CD4-positive, alpha-beta T cell treated with Interleukin-21 for 1 hour (primary cell): ENCODE measurements at places on chromosomes 12 and 14.

- no peak for DNase-seq
Observed at GRCh38 chr14:99570544-99571302, 33.3 kb downstream of the CCDC85C start.

DNA sequence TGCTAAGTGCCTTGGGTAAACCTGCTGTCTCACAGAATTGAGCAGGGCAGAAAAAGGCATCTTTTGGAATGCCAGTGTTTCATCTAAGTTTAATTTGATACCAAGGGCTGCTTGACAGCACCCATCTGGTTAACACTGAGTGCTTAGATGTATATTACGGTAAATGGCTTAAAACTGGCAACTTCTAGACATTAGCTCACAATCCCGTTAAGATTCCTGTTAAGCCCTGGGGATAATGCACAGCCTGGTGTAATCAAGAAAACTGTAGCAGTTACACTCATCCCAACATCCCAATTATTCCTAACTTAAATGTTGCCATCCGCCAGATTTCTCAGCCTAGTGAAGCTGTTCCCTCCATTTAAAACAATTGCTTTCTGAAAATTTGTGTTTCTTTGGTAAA lies 29.9 kb downstream of the PPFIBP1 start:
- DNase-seq = no peak

- no peak for DNase-seq
Observed at GRCh38 chr12:131764738-131765137, 53.8 kb downstream of the SFSWAP start.

GRCh38 chr14:100425429-100425827 lies 102.3 kb downstream of the SLC25A47 start:
- DNase-seq = no peak

DNA sequence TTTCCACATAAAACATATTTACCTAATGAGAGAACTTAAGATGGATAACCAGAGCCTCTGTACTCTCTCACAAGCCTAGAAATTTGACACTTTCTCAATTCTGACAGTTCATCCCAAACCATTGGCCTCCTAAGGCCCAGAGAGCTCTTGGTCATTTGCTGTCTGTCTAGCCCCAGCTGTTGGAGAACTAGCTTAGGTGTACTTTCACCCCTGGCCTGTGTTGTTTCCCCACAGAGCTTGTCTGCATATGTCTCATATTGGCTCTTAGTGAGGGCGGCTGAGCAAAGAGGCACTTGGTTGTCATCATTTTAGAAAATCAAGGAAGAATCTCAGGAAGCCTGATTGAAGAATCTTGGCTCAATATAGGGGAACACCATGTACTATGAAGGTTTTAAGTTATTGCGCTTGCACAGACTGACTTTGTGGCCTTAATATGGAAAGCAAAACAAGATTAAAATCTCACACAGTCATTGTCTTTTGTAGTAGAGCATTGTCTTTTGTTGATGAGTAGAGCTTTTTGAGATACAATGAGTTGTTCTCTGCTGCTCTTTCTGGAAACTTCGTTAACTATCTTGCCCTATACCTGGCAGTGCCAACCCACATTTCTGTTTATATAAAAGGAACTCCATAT lies 324.6 kb downstream of the RAD51B start:
- no peak for DNase-seq

- DNase-seq = no peak
Observed at GRCh38 chr12:25504744-25505143, 48.3 kb downstream of the LMNTD1 start.

DNA sequence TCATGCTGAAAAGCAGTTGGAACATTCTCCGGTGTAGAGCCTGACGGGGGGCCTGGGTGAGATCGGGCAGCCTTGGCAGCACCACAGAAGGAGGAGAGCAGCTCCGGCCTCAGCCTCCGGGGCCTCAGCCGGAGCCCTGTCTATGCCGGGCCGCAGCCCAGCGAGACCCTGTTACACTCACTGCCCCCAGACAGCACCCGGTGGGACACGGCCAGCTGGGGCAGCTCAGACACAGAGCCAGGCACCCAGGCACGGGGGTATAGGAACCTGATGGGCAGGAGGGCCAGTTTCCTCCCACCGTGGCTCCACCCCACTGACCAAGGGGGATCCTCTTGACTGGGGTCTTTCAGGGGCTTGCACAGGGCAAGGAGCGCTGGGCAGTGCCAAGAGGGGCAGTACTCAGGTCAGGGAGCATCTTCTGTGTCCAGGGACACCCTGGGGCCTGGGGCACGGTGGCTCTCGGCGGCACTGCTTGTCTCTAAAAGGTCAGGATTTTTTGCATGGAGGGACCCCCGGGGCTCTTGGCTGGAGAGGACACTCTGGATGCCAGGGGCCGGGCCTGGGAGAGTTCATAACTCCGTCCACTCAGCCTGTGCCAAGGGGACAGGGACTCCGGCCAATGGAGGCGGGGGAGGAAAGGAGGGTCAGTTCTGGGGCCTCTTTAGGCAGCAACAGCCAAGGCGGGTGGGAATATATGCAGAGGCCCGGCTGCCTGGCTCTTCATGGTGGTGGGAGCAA lies 9.4 kb downstream of the INF2 start:
- no peak for DNase-seq

DNA sequence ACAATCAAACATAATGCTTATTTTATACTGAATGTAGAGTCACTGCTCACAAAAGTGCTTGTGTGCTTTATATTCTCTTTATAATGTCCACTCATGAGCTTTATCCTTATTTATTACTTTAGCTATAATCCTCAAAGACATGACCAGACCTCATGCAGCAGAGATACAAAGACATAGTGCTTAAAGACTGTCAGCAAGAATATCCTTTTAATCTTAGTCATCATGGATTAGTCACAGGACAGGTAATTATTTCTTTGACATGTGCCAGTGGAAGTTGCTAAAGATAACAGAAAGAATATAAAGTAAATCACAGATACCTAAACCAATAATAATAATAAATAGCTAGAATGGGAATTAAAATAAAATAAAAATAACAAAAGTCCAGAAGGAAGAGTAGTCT lies 707.5 kb downstream of the BCL11B start:
- DNase-seq = no peak

DNA sequence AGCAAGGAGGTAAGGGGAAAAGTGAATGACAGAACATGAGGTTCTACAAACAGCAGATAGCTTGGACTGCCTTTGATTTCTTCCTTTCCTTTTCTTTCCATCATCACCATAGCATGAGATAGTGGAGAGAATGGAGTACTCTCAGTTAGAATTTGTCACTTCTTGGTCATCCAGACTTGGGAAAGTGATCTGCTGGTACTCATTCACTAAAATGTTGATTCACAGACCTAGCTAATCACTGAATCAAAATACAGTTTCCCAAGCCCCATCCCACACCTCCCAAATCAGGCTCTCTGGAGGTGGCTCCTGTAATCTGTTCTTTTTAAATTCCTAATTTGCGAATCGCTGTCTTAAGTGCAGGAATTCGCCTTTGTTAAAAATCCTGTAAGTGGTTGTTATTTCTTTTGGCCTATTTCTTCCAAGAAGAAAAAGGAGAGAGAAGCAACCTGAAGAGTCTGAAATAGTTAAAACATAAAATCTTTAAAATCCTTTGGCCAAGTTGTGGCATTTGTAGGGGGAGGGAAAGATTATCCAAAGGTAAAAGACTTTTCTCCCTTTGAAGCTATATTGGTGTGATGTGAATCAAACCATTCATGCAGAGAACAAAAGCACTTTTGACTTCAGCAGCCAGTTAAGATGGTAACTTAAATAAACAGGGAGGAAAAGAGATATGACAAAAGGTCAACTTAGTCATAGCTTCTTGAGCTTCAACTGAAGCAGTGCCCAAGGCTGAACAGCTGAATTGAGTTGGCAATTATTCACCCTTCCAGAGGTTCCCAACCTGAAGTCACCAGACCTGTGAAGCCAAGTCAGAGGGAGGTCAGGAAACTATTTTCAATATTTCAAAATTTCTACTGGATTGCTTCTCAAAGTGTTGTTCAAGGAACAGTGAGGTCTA lies 255.1 kb upstream of the KRR1 start:
- DNase-seq = no peak

DNA sequence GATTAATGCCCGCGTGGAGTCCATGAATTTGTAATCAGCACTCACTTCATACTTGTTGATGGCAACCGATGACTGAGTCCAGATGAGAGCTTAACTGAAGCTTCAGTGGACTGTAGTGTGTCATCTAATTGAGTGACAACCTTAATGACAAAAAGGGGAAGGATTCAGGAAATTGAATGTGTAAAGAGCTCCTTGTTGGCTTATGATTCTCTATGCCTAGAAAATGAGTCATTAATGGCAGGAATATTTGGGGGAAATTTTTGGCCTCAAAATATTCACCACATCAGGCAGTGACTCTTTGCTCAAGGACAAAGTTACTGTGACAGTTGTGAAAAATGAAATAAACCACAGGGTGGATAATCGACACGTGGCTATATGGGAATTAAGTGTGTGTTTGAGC lies 55.3 kb upstream of the STON2 start:
- no peak for DNase-seq

- DNase-seq = no peak
Observed at GRCh38 chr12:110640275-110641025, 26.5 kb downstream of the TCTN1 start.

DNA sequence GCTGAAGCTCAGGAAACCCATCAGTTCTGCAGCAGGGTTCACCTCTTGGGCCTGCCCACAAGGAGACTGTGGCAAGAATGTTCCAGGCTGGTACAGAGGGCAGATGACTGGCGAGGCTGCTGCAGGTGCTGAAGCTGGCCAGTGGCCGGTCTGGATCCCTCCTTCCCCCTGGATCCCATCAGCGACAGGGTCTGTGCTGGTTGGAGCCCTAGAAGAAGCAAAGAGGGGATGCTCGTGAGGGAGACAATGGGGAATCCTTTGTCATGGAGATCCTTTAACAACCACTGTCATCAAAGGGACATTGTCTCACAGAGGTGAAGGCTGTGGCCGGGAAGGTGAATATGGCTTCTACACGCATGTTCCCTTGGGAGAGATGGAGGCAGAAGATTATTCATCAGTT lies 211.4 kb upstream of the TMEM132C start:
- DNase-seq = no peak

DNA sequence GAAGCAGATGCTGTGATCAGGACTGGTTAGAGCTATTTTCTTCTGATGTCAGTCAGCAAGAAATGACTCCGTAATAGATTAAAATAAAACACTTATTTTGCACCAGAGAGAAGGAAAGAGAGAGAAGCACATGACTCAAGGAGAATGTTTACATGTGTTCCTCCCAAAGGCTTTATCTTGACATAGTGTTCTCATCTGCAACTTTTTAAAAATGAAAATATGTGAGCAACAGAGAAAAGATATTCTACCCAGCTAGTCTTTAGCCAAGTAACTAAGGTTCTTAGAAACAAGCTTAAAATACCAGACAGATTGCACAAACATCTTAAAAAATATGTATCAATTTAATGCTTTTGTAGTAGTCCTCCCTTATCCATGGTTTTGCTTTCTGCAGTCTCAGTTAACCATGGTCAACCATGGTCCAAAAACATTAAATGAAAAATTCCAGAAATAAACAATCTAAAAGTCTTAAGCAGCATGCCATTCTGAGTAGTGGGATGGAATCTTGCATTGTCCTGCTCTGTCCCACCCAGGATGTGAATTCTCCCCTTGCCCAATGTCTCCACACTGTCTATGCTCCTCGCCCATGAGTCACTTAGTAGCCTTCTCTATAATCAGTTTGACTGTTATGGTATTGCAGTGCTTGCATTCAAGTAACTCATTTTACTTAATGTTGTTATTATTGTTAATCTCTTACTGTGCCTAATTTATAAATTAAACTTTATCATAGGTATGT lies 9.9 kb downstream of the SERPINA10 start:
- no peak for DNase-seq

GRCh38 chr14:22305607-22306006 lies 283.4 kb downstream of the DAD1 start:
- peak; percentile 25 for DNase-seq

GRCh38 chr12:868722-869121 lies 80.8 kb downstream of the RAD52 start:
- DNase-seq = no peak

GRCh38 chr12:98698603-98699463 lies 53.7 kb downstream of the APAF1 start:
- peak; percentile 30 for DNase-seq

DNA sequence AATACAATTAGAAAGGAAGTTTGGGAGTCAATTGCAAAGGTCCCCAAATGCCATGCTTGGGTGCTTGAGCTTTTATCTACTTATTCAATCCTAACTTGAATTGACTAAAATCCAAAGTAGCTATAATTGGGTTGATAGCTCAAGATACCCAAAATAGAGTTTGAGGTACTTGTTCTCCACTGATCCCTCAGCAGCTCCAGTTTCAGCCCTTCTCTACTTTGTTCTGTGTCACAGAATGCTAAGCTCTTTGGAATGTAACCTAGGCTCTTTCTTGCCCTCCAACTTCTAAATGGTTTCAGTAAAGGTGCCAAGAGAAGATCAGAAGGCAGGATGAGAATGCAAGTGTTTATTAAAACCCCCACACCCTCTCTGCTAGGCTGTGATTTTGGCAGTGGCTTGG lies 251.4 kb upstream of the CLEC14A start:
- no peak for DNase-seq

DNA sequence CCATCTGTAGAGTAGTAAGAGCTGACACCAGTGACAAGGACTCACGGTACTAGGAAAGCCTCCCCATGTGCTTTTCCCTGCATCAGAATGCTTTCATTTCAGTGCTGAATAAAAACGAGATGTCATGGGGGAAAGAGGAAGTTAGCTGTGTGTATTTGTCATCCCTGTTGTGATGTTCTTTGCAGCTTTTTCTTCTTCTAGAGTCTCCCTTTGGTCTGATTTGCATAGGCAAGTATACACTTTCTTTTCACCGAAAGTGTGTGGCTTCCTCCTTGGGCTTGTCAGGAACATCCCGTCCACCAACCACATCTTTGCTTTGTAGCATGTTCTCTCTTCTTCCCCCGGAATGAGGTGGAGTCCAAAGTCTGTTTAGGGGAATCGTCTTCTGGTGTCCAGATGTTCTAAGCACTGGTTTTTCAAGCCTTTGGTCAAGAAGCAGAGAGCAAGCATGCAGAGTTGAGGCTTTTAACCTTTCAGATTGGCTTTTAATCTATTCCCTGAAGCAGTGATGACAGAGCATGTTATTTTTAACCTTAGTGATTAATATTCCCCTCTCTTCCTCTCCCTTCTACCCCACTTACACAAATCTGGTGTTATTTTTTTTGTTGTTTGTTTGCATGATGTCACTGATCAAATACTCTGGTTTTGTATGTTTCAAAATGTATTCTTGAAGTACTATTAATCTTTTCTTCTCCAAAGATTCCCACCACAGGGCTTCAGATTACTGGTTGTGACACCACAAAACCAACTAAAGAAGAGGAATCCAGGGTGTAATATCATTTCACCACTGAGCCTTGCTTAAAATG lies 163.4 kb downstream of the SAMD4A start:
- peak; percentile 16 for DNase-seq

- DNase-seq = no peak
Observed at GRCh38 chr14:63204407-63205043, at the start of gene RHOJ. Gene RHOJ, plus strand, starts transcription at chr14:63204443. Its CDS starts 427 bp downstream, at chr14:63204870.

- no peak for DNase-seq
Observed at GRCh38 chr12:78316136-78316535, 485.4 kb downstream of the NAV3 start.
